OCI-LY7 (cell line): ENCODE measurements at places on chromosomes 7 and 10. TPM values are rescaled to one million over a fixed set of nuclear protein-coding genes. Genes with fewer than 3 reads are reported as not detected.

- no peak for DNase-seq
These were observed 14.5 kb upstream of the DNAAF5 start for GRCh38 chr7:711922-712380.

GRCh38 chr10:100448951-100449350 is 13.9 kb upstream of the WNT8B start:
- DNase-seq: no peak

- no peak for DNase-seq
These were observed 210.7 kb upstream of the STEAP1 start for GRCh38 chr7:89943525-89944050.

GRCh38 chr7:25851332-25852210 is 300.4 kb upstream of the NFE2L3 start:
- DNase-seq: peak; percentile 81

DNA sequence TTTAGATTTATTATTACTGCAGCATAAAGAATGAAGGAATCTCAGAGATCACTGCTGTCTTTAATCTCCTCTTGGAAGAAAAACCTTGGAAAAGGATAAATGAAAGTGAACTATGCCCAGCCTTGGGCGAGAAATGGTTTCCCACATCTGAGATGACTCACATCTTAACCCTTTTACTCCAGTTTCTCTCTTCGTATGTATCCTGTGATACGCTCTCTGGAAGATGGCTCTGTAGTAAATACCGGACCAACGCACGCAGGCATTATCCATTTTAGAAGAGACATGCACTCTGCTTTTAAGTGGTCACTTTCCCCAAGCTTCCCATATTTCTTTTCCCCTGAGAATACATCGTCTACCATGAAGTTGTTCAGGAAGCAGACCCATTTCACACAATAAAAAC is 207.3 kb upstream of the BMPER start:
- DNase-seq: no peak

- no peak for DNase-seq
These were observed 23.9 kb downstream of the TNS3 start for GRCh38 chr7:47557694-47558670.

DNA sequence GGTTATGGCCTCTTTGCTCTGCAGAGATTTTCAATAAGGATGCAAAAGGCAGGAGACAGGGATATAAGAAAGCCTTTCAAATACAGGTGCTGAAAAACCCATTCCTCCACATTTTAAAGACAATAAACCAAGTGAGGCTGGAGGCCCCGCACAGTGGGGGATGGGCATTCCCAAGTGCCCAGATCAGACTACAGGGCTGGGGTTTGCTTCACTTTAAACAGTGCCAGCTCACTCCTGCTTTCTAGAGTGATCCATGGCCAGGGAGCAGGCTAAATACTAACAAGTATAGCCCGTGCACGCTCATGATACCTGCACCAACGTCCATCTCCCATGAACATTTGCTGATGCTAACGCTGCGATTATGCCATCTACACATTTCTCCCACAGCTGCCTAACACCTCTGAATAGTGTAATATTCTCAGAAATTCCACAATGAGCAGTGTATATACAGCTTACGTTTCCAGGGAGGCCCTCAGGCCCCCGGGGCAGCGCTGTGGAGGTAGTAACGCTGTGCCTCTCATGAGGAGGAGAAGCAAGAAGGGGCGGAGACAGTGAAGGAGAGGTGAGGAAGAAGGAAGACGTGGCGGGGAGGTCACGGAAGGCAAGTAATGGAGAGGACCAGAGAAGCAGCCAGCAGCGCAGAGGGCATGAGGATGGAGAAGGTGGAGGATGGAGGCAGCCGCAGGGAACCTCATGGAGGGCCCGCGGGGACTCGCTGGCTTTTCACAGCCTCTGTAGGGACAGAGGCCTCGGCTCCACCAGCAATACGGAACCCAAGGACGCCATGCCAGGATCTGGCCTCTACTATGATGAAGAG is 141.7 kb downstream of the USP6NL start:
- no peak for DNase-seq

DNA sequence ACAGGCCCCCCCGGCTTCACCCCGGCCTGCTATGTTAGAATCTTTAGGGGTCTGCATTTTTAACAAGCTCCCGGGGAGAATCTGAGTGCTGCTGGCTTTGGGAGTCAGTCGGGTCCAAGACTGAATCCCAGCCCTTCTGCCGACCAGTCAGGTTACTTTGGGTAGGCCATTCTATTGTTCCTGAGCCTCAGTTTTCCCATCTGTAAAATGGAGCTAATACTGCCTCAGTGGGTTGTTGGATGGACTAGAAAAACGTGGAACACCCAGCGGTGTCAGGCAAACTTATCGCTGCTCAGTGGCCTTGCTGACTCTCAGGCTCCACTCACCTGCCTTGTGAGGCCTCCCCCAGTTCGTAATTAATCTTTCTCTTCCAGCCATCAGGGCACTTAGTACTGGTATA is 11.7 kb downstream of the TBATA start:
- no peak for DNase-seq

- DNase-seq: no peak
These were observed 13.4 kb downstream of the USP54 start for GRCh38 chr10:73577788-73578187.

- no peak for DNase-seq
These were observed 12.8 kb upstream of the HERC4 start for GRCh38 chr10:68087685-68088401.

DNA sequence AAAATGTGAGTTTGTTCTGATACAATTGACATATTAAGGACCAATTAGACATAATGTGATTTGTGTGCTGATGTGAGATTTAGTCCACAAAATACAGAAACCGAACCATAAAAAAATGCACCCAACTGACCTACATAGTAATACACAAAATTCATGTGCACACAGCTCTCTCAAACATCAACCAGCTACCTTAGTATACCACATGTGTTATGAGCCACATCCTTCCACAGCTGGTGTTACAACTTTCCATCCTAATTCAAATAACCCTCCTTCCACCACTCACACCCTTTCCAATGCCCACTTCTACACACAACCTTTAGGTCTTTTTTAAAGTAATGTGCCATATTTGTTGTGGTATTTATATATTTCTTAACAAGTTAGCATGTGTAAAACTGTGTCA is 31.7 kb upstream of the C7orf33 start:
- DNase-seq: no peak

- DNase-seq: no peak
These were observed 69.9 kb downstream of the TMEM106B start for GRCh38 chr7:12281038-12281437.

DNA sequence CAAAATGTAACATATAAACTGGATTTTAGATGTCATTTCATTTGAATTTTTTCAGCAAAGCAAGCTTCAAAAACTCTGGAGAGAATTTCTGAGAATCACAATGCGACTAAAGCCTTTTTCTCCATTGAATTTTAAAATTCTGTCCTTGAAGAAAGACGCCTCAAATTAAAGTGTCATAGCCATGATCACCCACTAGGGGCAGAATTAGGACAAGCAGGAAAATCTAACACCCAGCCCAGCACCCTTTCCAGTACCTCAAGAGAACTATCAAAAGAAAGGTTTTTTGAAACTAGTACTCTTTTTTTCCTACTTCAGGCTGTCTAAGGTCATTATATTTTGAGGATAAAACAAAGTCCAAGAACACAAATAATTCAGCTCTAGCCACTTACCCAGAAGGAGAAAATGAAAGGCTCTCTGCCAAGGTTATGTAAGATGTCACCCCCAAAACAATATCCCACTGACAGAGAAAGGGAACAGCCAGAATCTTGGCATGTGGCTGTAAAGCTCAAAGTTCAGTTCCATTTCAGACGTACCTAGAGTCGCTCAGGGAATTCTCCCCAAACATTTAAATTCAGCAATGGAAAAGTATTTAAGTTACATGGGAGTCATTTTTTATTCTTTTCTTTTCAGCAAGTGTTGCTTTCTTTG is 299.4 kb downstream of the SNX13 start:
- DNase-seq: peak; percentile 35

DNA sequence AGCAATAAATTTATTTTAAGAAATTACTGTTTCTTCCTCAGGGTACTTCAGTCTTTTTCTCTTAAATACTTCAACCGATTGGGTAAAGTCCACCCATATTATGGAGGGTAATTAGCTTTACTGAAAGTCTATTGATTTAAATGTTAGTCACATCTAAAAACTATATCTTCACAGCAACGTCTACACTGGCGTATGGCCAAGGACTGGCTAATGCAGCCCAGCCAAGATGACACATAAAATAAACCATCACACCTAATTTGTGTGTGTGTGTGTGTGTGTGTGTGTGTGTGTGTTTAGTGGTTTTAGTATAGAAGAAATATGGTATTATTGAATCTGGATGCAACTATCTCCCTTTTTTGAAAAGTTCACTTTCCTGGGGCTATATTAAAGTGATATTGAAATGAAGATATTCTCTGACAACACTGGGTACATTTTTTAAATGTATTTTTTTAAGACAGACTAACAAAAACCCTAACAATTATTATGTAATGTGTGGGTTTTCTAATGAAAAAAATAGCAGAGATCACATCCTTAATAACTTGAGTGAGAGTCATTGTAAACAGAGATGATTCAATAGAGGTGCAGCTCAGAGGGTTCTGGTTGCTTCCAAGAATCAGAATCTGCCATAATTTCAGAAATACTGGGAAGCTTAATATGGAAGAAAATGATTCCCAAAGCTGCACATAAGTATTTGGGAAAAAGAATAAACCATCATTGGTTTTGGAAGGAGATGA is 584.2 kb upstream of the MBL2 start:
- no peak for DNase-seq

DNA sequence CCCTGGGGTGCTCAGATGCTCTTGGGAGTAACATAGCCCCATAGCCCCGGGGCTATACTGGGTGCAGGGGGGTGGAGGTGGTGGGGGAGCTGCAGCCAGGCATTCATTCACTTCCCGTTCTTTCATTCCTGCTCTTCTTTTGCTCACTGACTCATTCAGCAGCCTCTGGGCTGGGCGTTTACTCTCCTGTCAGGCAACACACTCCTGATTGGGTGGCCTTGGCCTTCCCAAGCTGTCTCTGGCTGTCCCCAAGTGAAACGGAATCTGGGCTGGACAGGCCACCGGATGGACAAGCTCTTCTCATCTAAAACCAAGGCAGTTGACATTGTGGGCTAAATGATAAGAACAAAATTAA is 34.6 kb downstream of the CHST3 start:
- DNase-seq: no peak

DNA sequence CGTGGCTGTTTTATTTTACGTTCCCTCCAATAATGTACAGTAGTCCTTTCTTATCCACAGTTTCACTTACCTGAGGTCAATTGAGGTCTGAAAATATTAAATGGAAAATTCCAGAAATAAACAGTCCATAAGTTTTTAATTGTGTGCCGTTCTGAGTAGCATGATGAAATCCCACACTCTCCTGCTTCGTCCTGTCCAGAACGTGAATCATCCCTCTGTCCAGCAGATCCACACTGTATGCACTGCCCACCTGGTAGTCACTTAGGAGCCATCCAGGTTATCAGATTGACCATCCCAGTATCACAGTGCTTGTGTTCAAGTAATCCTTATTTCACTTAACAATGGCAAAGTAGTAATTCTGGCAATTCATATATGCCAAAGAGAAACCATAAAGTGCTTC is 46.3 kb downstream of the STARD3NL start:
- no peak for DNase-seq

- no peak for DNase-seq
These were observed at the start of gene TTYH3 for GRCh38 chr7:2631946-2632732. Gene TTYH3 (plus strand): TSS chr7:2631986. CDS start chr7:2632156, 170 bp downstream.

DNA sequence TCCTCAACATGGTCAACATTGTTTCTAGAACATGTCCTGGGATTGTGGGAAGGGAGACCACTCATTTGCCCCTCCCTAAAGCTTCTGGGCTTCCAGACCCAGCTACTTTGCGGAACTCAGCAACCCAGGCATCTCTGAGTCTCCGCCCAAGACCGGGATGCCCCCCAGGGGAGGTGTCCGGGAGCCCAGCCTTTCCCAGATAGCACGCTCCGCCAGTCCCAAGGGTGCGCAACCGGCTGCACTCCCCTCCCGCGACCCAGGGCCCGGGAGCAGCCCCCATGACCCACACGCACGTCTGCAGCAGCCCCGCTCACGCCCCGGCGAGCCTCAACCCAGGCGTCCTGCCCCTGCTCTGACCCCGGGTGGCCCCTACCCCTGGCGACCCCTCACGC is at the start of gene EPO:
EPO (plus strand) TSS at position 190 of the 392 bp plus-strand sequence. CDS start 513 bp downstream, outside the sequence.
- no peak for DNase-seq

FRA10AC1 gene
- 26.9 and 30.2 TPM in 2 replicates for total RNA-seq

KLHL7 gene
- total RNA-seq: 30.2 and 35.2 TPM in 2 replicates

MKRN1 gene
- 48.0 and 54.9 TPM in 2 replicates for total RNA-seq

PITX3 gene
- total RNA-seq: not detected in 2 replicates

ABCF2 gene
- total RNA-seq: 28.6 and 44.9 TPM in 2 replicates

ERVW-1 gene
- total RNA-seq: not detected in 2 replicates

PTCD1 gene
- 7.6 and 11.3 TPM in 2 replicates for total RNA-seq

MRPS33 gene
- 71.9 and 78.2 TPM in 2 replicates for total RNA-seq

EPO gene
- not detected in 2 replicates for total RNA-seq
